ENCODE measurements at places on chromosomes 7 and 10. TPM values are rescaled to one million over a fixed set of nuclear protein-coding genes. Genes with fewer than 3 reads are reported as not detected.

GRCh38 chr7:40072268-40072667 lies 62.2 kb downstream of the MPLKIP start:
- no peak for DNase-seq

DNA sequence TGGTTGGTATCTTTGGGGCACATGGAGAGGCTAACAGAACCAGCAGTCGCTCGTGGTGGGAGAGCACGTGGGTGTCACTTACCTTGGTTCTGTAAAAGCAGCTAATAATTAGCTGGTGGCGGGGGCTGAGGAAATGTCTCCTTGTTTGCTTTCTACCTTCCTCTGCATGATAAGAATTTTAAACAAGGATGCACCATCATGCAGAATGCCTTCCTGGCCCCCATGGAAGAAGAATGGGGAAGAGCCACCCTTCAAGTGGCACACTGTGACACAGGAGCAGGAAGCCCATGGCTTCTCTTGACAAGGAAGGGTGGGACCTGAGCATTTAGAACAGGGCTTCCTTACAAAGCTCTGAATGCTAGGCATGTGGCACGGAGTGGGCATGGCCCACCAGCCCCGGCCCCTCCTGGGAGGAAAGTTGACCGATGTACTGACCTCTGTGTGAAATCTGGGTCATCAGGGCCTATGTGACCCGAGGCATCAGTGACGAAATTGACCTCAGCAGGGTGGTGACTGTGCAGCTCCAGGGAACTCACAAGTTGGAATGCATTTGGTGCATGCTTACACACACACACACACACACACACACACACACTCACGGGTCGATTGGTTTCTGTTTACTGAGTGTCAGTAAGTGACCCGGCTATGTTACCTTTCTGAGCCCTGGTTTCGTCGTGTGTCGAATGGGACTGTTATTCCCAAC lies 116.9 kb upstream of the ANLN start:
- DNase-seq, result no peak

GRCh38 chr10:122504610-122504950 lies 43.2 kb downstream of the HTRA1 start:
- no peak for DNase-seq

GRCh38 chr7:100602889-100603725 lies 944 bp downstream of the PCOLCE start:
- DNase-seq, result no peak

DNA sequence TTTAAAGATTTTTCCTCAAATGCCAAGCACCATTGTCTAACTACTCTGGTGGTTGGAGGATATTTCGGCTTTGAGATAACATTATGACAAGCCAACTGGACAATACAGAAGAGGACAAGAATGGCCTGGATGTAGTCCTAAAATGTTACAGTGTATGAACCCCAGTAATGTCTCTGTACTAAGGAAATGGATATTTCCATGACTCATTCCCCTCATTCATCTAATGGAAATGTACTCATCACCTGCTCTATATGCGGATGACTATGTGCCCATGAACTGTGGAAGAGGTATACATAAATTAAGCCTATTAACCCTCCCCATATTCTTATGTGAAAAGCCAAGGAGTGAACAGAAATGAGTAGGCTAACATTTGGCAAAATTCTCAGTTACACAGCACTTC lies 207.9 kb downstream of the CACNA2D1 start:
- no peak for DNase-seq

DNA sequence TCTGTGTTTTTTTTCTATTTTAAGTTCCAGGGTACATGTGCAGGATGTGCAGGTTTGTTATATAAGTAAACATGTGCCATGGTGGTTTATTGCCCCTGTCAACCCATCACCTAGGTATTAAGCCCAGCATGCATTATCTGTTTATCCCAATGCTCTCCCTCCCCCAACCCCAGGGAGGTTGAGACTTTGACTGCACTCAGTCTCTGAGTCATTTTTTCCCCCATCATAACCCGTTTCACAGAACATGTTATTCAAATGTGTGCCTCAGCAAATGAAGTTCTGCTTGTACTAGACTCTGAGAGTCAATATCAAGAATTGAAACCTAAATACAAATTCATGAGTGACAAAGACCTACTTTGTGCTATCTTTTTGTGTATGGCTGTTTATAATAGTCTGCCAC lies 70.0 kb upstream of the CYP26C1 start:
- DNase-seq, result no peak

DNA sequence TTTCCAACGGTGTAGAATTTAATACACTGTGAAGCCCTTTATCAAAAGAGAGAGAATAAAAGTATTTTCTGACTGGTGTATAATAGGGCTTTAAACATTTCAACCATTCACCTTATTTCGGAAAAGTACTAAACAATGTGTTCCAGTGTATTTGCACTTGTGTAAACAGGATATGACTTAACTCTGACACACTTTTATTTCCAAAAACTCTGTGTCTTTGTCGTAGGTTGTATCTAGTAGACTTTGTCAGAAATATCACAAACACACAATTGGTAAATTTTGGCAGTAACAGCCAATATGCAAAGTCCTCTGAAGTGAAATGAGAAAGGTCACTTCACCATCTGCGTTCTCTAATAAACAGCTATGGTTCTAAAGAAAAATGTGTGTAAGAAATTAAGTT lies 10.3 kb upstream of the TSPAN13 start:
- DNase-seq, result no peak

GRCh38 chr7:47670729-47671128 lies 88.8 kb upstream of the TNS3 start:
- DNase-seq, result no peak

GRCh38 chr7:54956865-54957264 lies 62.0 kb upstream of the EGFR start:
- DNase-seq, result no peak

DNA sequence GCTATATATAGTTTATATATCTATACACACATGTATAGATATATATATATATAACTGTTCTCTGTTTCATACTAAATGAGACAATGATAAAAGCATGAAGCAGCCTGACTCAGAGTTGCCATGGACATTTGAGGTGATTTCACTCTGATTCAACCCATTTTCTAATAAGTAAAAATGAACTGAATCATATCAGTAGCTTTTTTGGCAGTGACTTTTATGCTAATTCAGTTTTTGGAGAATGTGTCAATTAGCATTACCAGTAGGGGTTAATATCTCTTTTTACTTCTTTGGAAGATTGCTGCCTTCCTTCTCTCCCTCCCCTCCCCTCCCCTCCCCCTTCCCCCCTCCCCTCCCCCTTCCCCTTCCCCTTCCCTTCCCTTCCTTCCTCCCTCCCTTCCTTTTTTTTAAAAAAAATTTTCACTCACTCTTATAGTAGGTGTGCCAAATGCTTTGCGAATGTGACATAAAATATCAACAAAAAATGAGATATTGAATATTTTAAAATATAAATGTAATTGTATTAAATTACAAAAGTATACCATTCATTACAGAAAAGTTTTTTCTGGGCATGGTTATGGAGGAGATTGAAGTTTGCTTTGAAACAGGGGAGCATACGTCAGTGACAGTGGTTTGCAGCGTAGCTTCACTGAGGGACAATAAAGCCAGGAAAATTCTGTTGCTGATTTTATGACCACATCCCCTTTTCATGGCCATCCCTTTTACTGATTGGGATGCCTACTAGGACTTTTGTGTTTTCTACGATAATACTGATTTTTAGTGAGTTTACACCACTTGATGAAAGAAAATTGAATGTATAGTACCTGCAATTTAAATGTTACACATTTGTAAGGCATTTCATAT lies 64.0 kb upstream of the KLF6 start:
- DNase-seq, result no peak

DNA sequence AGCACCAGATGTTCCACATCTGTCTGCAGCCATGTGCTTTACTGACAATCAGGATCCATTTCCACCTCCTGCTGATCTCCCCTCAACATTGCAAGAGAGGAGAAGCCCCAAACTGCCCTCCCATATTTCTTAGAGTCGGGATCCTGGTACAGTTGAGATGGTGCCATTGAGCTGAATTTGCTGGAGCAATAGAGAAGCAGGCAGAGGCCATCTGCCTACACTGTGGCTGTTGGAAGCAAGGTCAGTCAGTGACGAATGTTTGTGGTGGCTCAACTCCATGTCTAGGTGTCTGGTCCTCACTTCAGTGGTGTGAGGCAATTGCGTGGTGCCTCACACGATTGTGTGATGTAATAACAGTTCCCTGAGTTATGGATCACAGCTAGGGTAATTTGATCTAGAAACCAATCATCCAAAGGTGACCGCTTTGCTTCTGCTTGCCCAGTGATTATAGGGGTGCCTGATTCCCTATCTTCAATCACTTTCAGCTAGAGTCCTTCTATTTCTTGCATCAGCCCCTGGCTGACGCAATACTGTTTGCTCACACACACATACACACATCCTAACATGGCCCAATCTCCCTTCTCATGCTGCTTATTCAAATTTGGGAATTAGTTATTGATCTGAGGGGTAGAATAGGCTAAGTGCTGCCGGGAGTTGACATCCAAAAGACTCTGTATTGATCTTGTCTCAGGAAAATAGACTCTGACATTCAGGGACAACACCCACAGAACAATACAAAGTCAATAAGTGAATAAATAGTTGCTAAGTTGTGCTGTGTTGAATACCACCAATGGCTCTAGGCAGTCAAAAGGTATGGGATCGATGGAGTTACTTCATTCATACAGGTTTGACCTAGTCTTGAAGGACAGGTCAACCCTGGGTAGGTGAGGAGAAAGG lies 46.1 kb upstream of the SLC35B4 start:
- no peak for DNase-seq

GRCh38 chr10:1724921-1725488 lies 12.3 kb downstream of the ADARB2 start:
- no peak for DNase-seq

DNA sequence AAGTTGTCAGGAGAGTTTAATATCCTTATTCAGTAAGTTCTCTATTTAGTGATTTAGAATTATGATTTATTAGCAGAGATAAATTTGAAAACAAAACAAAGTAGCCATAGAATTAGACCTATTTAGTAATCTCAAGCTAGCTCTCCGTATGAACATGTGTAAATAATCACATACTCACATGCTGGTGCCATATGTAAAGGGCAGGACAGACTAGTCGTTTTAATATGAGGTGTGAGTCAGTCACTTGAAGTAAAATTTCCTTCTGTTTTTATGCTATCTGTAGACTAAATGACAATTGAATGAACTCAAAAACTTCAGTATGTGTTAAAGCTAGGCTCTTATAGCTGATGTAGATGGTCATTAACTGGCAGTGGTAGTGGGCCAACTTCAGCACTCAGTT lies 67.1 kb downstream of the WAC start:
- DNase-seq, result no peak

- no peak for DNase-seq
Measured at GRCh38 chr10:33160151-33160550, 174.3 kb downstream of the NRP1 start.

GRCh38 chr7:71497256-71497946 lies 365.5 kb downstream of the GALNT17 start:
- DNase-seq, result no peak

GRCh38 chr7:157224627-157225026 lies 85.9 kb downstream of the UBE3C start:
- DNase-seq, result no peak

- DNase-seq, result no peak
Measured at GRCh38 chr7:151818674-151819519, 58.0 kb downstream of the PRKAG2 start.

DNA sequence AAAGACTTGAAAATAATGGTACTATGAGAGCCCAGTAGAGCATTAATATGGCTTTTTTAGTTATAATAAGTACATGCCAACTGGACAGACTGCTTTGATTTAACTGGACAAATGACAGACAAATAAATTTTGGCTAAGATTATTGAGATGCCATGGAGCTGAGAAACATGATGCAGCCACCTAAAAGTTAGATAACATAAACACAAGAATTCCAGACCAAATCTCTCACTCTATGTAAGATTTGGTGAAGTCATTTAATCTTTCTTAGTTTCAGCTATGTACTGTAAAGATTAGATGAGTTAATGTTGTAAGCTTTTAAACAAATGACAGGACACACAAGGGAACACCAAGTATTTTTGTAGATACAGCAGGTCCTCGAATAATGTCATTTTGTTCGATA lies 118.2 kb downstream of the CACNA2D1 start:
- DNase-seq, result no peak

OR9A2 gene
- total RNA-seq, result not detected

CYP2C19 gene
- total RNA-seq, result not detected

ANKRD2 gene
- total RNA-seq, result not detected

MYO3A gene
- total RNA-seq, result not detected

STAMBPL1 gene
- 67.6 TPM for total RNA-seq

HOXA3 gene
- not detected for total RNA-seq

GDF2 gene
- total RNA-seq, result not detected

SDK1 gene
- 0.03 TPM for total RNA-seq

LRRC18 gene
- 0.16 TPM for total RNA-seq

ASB4 gene
- total RNA-seq, result not detected

FAM13C gene
- not detected for total RNA-seq

DPYSL4 gene
- total RNA-seq, result 2.2 TPM

IL2RA gene
- 174 TPM for total RNA-seq

CCDC7 gene
- total RNA-seq, result 15.7 TPM
